ENCODE measurements at places on chromosomes 1 and 21. TPM values are rescaled to one million over a fixed set of nuclear protein-coding genes. Genes with fewer than 3 reads are reported as not detected.

UQCRHL gene
- total RNA-seq, result 1.5 TPM

- DNase-seq, result peak; percentile 93
Measured at GRCh38 chr1:245156041-245156735, 1.4 kb downstream of the KIF26B start.

- DNase-seq, result no peak
Measured at GRCh38 chr1:3310718-3311400, 143.6 kb upstream of the ARHGEF16 start.

DNA sequence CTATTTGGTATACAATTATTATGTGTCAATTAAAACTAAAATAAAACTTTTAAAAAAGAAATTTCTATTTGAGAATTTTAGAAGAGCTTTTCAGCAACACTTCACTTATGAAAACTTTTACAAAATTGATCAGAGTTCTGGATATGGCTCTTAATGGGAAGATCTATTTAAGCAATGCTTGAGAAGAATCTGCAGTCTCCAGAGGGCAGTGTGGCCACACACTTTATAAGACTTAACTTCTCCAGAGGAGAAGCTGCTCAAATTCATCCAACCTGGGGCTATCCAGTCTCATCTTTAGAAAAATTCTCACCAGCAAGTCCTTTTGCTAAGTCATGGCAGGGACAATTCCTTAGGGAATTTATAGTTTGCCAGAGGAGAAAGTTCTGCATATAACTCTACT lies 25.2 kb upstream of the AGO1 start:
- DNase-seq, result no peak

TMPRSS15 gene
- 1.3 TPM for total RNA-seq

LRRC38 gene
- total RNA-seq, result not detected

- no peak for DNase-seq
Measured at GRCh38 chr1:167645625-167646414, 15.8 kb downstream of the RCSD1 start.

LCK gene
- not detected for total RNA-seq

S100A3 gene
- total RNA-seq, result 5.7 TPM

DNA sequence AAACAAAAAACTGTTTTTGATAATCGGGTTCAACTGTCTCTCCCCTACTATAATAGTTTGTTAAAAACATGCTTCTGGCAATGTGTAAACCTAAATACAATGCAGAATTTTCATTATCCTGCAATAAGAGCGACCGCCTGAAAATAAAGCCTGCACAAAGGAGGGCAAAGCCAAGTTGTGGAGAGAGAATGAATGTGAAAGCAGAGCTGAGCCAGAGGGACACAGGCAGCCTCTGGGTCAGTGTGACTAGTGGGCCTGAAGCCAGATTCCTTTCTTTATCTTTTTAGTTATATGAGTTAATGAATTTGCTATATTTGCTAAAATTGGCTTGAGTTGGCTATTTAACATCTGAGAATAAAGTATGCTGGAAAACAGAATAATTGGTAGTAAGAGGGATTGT lies 615.2 kb downstream of the PLA2G4A start:
- DNase-seq, result no peak

Measured in osteocyte (in vitro differentiated cells).